Stimulated activated naive CD8-positive, alpha-beta T cell treated with anti-CD3 and anti-CD28 coated beads, Interleukin-15, amount 100 ng/mL, for 72 hours (primary cell): ENCODE measurements at places on chromosomes 3 and 15.

DNA sequence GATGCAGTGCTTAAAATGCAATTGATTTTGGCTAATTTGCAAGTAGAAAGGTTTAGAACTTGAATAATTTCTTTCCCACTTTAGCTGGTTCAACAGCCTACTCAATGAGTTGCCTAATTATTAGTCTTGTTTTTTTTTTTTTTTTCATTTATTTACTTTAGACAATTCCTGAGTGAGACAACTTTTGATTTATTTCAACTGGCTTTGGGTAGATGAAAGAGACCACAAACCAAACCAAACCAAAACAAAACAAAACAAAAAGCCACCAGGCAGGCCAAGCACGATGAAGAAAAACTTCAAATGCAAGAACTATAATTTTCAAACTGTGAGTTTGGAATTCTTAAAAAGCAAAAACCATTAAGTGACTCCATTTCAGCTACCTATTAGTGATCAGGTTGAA is 469.9 kb downstream of the GBE1 start:
- DNase-seq = no peak

DNA sequence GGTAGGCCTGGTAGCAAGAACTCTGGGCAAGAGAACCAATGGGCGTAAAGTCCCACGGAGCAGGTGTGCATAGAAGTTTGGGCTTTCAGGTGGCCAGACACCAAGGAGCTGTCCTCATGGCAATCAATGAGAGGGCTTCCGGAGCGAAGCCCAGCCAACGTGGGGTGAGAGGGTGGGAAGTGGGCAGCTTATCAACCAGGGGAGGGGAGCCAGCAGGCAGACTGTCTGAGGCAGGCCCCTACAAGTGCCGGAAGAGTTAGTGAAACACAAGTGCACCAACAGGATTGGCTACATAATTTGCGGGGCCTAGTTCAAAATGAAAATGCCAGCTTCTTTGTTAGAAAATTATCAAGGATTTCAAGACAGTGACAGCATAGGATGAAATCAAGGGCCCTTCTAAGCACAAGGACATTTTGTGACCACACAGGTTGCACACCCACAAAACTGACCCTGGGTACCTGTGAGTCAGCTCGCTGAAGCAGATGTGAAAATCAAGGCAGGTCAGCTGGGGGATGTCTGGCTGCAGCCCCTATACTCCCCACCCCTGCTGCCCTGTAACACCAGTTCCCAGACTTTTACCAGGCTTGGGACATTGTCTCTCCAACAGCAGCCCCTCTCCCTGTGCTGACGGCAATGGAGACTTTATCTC is 102.1 kb upstream of the ETV5 start:
- no peak for DNase-seq

DNA sequence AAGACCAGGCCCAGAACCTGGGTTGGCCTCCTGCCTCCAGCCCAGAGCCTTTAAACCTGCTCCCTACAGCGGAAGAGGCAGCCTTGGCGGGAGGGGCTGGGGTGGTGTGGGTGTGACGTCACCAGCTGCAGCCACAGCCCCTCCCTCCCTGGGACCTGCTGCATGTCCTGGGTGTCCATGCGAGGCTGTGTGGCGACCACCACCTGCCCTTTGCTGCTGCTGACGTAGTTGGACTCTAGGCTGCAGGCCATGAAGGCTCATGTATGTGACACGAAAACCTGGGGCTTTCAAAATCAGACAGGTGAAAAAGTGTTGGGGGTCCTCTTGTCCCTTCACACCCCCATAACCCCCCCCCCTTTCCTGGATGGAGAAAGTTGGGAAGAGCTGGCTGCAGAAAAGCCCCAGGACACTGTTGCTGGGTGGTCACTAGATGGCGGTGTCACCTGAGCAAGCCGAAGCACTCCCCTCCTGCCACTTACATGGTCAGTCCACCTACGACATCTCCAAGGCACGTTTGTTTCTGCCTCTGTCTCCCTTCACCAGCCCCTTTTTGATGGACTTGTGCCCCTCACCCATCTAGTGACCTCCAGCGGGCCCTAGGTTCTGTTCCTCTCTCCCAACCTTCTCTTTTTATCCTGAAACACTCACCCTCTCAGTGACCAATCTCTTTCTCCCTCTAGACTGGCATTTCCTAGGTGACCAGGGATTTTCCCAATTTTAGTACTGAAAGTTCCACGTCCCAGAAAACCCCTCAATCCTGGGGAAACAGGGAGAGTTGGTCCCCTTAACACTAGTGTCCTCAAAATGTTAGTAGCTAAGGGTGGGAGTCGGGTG is 35.2 kb downstream of the SLC6A20 start:
- peak; percentile 35 for DNase-seq

GRCh38 chr3:195154793-195155535 is 116.0 kb downstream of the XXYLT1 start:
- DNase-seq = peak; percentile 19

GRCh38 chr15:98597666-98598065 is 50.7 kb upstream of the IGF1R start:
- no peak for DNase-seq

DNA sequence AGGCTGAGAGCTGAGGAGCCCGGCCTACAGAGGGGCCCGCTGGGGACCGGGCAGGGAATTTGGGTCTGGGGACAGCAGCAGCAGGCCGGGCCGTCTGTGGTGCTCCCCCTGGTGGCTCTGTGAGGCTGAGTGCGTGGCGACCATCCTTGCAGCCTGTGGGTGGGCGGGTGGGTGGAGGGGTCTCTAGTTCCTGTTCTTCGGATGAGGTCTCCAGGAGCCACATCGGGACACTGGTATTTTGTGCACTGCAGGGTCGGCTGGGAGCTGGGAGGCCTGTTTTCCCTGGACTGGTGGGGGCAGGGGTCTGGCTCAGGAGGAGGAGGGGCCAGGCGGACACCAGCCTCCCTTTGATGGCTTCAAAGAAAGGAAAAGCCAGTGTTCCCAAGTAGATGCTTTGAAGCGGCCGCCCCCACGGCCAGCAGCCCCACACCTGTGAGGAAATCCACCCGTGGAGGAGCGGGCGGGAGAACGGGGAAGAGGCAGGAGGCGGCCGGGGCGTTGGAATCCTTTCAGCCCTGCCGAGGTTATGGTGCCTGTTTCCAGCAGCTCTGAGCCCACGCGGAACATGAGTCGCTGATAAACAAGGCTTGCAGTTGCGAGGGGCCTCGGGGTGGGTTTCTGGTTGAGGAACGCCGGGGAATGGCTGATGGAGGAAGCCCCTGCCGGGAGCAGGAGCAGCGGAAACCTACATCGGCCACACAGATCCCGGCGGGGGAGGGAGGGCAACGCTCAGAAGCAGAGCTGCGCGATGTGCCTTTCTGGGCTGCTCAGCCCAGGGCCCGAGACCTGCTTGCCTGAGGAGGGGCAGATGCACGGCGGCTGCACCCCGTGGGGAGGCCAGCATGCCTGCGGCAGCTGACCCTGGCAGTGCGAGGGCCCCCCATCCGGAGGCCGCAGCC is 154.3 kb downstream of the NSMCE3 start:
- DNase-seq = no peak

GRCh38 chr3:159609625-159610024 is 379.0 kb upstream of the IL12A start:
- no peak for DNase-seq

DNA sequence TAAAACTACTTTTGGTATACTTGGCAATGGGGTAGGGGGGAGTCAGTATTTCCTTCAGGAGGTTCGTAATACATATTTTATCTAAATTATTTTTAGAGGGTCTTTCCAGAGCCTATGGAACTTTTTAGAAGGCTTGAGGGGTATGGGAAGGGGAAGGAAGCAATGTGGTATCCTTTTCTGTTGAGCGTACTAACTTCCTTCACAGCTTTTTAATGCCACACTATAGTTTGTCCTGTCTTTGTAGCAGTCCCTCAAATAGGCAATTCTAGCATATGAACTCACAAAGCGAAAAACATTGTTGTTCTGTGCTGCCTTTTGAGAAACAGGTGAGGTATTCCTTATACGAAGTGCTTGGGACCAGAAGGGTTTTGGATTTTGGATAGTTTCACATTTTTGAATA is 22.3 kb upstream of the P2RY13 start:
- no peak for DNase-seq

DNA sequence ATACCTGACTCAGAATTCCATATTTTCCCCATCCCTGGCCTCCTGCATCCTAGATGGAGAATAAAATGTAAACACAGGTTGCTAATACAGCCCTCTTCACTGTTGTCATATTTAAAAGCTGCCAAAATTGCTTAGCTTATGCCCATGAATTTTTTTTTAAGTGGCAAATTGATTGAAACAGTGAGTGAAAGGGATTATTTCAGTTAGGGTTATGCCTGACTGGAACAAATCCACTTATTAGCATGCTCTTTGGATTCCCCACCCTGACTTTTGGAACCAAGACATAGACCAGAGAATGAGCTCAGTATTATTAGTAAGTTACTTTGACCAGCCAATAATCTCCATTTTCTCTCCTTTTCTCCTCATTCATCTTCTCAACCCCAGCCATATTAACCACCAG is 244.7 kb downstream of the FEZF2 start:
- no peak for DNase-seq

- DNase-seq = no peak
These were observed 17.1 kb downstream of the ADCY5 start for GRCh38 chr3:123431658-123432324.

DNA sequence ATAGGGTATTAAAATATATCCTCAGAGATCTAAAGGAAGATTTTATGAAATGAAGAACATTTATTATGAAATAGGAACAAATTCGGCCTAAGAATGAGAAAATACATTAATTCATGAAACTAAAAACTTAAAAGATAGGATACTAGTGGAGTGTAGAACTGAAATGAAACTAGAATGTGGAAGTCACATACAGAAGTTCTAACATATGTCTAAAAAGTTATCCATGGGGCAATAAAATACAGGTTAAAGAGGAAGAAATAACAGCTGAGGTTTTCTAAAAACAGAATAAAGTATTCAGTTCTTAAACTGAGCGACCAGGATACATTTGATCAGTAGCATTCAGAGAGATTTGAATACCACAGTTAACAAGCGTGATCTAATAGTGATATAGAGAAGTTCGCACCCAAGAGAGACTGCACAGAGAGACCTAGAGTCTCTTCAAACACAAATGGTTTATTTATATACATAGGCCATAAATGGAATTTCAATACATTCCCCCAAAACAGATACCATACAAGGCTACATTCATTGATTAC is 85.9 kb downstream of the FEZF2 start:
- DNase-seq = no peak

DNA sequence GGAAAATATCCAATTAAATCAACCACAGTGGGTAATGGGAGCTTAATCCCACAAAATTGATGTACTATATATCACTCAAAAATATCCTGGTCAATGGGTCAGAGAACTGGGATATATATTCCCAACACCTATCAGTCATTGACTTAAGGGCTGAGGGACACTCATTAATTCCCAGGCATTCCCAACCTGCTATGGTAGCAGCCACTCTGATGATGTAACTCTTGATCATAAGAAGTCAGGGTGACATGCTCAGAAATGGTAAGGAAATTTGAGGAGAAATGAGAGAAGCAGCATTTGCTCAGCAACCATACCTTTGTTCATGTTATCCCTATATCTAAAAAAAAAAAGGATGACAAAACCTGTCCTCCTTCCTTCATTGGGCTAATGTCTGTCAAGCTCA is 3.1 kb upstream of the PLOD2 start:
- no peak for DNase-seq

- DNase-seq = no peak
These were observed 508.3 kb downstream of the LPP start for GRCh38 chr3:188662214-188662613.

GRCh38 chr3:192827208-192827607 is 90.4 kb downstream of the MB21D2 start:
- no peak for DNase-seq

DNA sequence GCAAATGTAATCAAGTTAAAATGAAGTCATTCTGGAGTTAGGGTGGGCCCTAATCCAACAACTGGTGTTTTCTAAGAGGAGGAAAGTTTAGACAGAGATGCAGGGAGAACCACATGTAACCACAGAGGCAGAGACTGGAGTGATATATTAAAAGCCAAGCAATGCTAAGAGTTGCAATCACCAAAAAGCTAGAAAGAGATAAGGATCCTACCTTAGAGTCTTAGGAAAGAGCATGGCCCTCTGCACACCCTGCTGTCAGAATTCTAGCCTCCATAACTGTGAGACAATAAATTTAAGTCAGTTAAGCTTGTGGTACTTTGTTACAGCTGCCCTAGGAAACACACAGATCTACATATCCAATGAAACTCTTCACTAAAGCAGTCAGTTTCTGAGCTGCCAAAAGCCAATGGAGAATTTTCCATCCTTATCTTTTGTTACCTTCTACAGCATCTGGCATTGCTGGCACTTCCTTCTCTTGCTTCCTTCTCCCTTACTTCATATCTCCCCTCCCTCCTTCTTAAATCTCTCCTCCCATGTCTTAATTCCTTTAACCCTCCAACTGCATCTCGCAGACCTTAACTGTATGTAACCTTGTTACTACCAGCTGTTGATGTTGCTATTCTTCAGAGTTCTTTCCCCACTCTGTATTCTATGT is 11.2 kb downstream of the DCBLD2 start:
- DNase-seq = no peak

DNA sequence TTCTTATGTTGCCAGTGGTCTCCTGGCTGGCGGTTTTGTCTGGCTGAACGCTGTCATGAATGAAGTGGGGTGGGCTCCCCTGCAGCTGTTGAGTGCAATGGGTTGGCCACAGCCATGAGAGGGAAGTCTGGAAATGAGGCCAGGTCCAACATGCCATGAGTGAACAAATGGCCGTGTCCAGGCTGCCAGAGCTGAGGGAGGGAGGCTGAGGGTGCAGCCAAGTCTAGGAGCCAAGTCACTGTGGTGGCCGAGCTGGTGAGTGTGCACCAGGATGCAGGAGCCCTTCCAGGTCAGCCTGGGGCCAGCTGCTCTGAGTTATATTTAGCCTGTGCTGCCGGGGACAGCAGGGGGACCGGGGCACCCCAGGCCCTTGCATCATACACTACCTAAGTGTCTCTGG is 24.7 kb upstream of the PRR23E start:
- no peak for DNase-seq

- DNase-seq = peak; percentile 27
These were observed 22.5 kb downstream of the SLC6A6 start for GRCh38 chr3:14424711-14425580.

DNA sequence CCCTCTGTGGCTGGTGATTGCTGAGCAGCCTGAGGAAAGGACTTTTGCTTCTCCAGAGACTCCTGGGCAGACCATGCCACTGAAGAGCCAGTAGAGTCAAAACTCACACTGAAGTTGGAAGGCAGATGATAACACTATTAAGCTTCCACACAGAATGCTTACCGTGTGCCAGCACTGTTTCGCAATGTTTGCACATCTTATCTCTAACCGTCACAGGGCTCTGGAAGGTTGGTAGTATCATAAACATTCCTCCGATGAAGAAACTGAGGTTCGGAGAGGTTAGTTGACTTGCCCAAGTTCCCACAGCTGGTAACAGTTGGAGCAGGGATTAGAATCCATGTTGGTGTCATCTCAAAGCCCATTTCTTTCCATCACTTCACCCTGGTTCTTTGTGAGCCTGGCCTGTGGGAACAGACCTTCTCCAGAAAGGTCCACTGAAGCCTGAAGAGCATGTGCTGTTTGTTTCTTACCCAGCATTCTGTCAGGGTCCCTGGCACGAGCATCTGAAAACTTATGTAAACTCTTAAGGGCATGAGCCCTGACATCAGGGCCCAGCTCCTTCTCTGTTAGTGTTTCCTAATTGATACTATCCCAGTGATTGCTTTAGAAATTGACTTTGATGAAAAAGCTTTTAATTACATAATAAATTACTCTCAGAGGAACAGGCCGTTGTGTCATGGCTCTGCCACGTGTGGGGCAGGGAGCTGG is 77.0 kb upstream of the PRR23C start:
- no peak for DNase-seq

GRCh38 chr3:73351423-73352071 is 273.2 kb downstream of the PDZRN3 start:
- DNase-seq = no peak

GRCh38 chr15:69836526-69837230 is 261.0 kb downstream of the TLE3 start:
- no peak for DNase-seq
